GM12864 (cell line): ENCODE measurements at places on chromosomes 4 and X.

DNA sequence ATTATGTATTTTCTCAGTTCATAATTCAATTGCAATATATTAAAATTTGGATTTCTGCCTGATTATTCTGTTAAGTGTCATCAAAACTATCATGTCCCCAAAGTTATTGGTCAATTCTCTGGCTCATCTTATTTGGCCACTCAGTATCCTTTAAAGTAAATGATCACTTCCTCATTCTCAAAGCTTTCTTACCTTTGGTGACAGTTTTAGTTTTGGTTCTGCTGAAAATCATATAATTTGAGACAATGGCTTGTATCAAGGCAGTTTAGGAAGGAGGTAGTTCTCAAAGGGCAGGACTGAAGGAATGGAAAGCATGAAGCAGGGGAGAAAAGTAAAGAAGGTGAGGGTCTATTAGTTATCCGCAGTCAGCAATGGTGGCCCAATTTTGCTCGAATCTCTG lies 1832.1 kb downstream of the ARAP2 start:
- DNase-seq: no peak

- DNase-seq: no peak
These were observed at the start of gene RXFP1 for GRCh38 chr4:158521484-158522088. TSS of gene RXFP1 (plus strand) at chr4:158521882. CDS start at chr4:158521977, 95 bp downstream.

- DNase-seq: no peak
These were observed 1720.2 kb downstream of the PCDH7 start for GRCh38 chr4:32440391-32440790.

DNA sequence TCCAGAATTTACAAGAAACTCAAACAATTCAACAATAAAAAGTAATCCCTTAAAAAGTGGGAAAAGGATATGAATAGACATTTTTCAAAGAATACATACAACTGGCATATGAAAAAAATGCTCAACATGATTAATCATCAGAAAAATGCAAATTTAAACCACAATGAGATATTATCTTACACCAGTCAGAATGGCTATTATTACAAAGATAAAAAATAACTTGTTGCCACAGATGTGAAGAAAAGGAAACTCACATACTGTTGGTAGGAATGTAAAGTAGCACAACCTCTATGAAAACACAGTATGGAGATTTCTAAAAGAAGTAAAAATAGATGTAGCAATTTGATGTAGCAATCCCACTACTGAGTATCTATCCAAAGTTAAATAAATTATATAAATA lies 65.1 kb upstream of the DIAPH2 start:
- DNase-seq: no peak

GRCh38 chr4:158202481-158202880 lies 7.8 kb upstream of the TMEM144 start:
- DNase-seq: no peak

GRCh38 chrX:65407157-65407626 lies 127.4 kb downstream of the LAS1L start:
- no peak for DNase-seq

DNA sequence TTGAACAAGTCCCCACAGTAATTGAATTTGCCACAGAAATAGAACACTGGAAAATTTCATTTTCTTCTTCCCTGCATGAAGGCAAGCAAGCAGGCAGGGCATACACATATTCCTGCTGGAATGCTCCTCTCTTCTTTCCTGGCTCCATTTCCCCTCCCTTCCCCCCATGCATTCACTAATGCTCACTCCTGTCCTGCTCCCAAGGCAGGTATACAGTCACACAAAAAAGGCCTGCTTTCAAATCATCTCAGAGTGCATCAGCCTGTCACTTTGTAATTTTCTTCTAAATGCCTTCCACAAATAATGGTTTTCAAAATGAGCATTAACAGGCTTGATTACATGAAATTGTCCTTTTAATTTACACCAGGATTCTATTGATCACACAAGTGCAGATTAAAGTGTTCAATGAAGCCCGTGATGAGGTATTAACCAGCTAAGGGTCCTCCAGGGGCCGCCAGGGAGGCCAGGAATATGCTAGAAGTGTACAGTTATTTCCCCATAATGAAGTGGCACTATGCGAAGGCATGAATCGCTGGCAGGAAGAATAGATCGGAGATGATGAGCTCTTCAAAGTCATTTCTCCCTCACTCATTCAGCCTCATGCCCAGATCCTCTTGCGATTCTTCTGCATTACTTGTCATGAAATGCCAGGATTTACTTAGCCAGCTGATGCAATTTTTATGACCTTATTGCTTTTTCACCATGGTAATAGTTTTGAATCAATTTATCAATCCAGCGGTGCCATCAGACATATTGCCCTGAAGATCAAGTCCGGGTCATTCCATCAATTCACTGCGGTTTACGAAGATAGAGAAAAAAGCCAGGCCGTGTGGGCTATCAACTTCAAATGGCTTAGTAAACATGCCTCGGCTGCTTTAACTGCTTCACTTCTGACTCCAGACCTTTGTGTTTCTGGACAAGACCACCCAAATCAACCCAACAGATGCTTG lies 243.5 kb downstream of the GPAT3 start:
- DNase-seq: no peak

GRCh38 chrX:8430444-8430843 lies 34.2 kb upstream of the VCX3B start:
- DNase-seq: no peak

DNA sequence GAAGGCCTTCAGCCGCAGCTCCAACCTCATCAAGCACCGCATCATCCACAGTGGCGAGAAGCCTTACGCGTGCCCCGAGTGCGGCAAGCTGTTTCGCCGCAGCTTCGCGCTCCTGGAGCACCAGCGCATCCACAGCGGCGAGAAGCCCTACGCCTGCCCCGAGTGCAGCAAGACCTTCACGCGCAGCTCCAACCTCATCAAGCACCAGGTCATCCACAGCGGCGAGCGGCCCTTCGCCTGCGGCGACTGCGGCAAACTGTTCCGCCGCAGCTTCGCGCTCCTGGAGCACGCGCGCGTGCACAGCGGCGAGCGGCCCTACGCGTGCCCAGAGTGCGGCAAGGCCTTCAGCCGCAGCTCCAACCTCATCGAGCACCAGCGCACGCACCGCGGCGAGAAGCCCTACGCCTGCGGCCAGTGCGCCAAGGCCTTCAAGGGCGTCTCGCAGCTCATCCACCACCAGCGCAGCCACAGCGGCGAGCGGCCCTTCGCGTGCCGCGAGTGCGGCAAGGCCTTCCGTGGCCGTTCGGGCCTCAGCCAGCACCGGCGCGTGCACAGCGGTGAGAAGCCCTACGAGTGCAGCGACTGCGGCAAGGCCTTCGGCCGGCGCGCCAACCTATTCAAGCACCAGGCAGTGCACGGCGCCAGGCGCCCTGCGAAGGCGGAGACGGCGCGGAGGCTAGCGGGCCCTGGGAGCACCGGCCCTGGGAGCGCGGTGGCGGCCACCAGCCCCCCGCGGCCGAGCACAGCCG lies 9.8 kb downstream of the ZFP92 start:
- no peak for DNase-seq

GRCh38 chr4:102736636-102737549 lies 23.9 kb downstream of the MANBA start:
- no peak for DNase-seq

- no peak for DNase-seq
These were observed 243.9 kb downstream of the MAML3 start for GRCh38 chr4:139910106-139910505.

- no peak for DNase-seq
These were observed 41.2 kb upstream of the ZMAT1 start for GRCh38 chrX:101973066-101973465.

DNA sequence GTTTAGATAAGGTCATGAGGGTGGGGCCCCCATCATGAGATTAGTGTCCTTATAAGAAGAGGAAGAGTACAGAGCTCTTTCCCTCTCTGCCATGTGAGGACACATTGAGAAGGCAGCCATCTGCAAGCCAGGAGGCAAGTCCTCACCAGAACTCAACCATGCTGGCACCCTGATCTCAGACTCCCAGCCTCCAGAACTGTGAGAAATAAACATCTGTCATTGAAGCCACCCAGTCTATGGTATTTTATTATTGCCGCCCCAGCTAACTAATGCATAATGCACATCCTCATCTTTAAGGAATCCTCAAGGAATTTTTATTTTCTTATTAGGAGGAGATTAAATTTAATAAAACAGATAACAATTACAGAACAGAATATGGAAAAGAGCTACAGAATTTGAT lies 16.7 kb upstream of the EXOSC9 start:
- DNase-seq: no peak

- DNase-seq: no peak
These were observed 16.5 kb downstream of the SPANXN3 start for GRCh38 chrX:143500751-143501150.

DNA sequence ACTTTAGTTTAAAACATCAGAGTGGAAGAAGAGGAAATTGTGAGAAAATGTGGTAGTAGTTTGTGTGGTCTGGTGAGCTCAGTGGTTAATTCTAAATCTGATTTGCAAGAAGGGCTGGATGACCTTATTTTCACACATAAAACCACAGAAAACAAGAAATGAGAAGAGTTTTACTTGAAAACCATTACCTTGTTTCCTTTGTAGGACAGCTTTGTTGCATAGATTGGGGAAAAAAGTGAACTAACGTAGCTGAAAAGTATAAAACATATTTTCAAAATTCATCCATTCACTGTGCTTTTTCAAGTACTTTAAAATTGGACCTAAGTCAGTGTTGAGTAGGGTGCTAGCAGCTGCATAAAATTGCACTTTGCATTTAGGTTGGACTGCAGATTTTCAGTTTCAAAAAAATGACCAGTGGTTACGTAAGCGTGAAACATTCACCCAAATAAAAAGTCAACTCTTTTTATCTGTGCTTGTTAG lies 211.3 kb downstream of the ARHGAP10 start:
- peak; percentile 37 for DNase-seq

- no peak for DNase-seq
These were observed 237.8 kb upstream of the PGRMC2 start for GRCh38 chr4:128525387-128525786.

- DNase-seq: no peak
These were observed 30.1 kb upstream of the JAKMIP1 start for GRCh38 chr4:6230502-6230785.

GRCh38 chr4:107278791-107279483 lies 242.8 kb upstream of the DKK2 start:
- no peak for DNase-seq

DNA sequence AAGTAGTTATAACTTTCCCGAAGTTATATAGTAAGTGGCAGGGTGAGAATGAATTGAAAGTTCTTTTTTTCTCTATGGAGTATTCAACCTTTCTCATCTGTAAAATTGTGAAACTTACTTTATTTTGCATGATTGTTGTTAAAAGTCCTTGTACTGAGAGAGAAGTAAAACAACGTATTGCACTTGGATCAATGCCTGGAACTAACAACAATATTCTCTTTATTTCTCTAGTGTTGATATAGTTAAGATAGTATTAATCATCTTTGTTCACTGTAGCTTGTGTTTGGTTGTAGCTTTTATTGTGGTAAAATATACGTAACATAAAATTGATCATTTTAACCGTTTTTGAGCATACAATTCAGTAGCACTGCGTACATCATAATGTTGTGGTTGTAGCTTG lies 48.7 kb downstream of the STIM2 start:
- no peak for DNase-seq

DNA sequence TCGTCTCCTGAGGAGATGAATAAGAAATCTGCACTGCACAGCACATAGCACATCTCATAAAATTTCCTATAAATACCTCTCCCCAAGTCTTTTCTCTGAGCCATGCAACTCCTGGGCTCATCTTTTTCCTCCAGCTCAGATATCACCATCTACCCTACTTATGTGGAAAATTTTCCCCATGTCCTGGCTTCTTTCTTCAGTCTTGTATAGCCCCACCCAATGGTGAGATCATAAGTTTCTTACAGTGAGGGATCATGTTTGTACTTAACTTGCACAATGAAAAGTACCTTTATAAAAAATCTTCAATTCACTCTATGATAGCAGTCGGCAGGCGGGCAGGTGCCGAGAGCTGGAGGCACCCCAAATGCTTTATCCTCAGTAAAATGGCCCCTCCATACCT lies 198.6 kb upstream of the S100G start:
- DNase-seq: no peak

DNA sequence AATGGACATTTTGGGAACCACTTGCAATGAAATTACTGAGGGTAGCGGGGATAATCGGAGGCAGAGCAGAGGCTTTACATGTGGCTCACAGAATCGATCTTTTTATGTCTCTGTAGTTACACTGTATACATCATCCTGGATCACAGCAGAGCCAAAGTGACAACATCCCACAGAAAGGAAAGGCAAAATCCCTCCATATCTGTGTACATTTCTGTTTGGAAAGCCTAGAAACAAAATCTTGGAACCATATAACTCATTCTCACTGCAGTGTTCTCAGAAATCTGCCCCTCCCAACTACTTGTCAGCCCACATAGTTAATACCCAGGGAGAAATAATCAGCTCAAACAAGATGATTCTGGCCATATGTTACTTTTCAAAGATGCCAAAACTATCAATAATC lies 211.6 kb downstream of the DCLK2 start:
- no peak for DNase-seq

DNA sequence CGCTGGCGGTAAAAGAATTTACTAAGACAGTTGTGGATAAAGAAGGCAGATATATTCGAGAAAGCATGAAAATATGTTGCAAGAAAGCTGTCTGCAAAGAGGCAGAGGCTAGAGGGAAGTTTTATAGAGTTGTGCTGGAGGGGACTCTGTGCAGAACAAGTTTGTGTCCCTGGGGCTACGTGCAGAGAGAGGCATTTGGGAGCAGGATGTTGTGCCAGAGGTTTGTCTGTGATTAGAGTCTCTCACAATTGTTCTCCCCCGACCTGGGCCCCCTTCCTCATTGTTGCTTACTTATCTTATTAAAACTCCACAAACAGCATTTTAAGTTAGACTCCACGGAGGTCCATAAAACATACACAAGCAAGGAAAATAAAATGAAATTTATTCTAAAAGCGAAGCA lies 831.3 kb downstream of the NLGN4X start:
- DNase-seq: no peak

GRCh38 chr4:9812501-9813340 lies 31.3 kb downstream of the DRD5 start:
- DNase-seq: peak; percentile 5

DNA sequence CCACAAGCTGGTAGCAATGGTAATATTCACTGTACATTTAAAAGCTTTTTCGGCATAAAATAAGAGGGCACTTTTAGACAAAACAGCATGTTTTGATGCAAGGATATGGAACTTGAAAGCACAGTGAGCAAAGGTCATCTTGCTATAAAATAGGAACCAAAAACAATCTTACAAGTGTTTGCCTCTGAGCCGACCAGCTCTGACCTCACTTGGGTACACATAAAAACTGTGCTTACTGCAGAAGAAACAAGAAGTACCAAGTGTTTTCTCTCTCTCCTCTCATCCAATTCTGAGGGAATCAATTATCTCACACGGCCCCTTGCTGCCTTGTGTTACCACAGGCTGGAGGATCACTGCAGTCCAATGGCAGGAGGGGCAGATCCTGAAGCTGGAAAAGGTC lies 4.8 kb upstream of the IQSEC2 start:
- DNase-seq: no peak
